ENCODE measurements at places on chromosomes 6 and 20.
A peak's percentile ranks its signal among the peaks of the same experiment; 100 is the strongest.

GRCh38 chr20:50449738-50450492 lies 60.3 kb upstream of the PTPN1 start:
- DNase-seq: no peak

GRCh38 chr6:161853657-161854056 lies 579.8 kb upstream of the AGPAT4 start:
- DNase-seq: no peak

GRCh38 chr6:127841811-127842210 lies 59.0 kb downstream of the THEMIS start:
- DNase-seq: no peak

DNA sequence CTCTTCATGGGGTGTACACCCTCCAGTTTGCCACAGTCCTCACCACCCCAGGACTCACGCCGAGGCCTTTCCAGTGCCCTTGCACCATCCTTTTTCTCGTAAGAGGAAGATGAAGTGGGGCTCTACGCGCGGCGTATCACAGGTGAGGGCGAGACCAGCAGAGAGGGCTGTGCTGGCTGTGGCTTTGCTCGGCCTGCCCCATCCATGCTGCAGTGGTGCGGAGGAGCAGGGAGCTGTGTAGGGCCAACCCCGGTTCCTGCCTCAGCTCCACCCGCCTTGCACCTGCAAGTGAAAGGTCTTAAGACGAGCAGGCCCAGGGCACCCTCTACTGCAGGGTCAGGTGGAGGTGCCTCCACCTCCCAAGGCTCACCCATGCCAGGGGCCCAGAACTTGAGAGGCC lies 24.1 kb downstream of the RBCK1 start:
- DNase-seq: no peak

DNA sequence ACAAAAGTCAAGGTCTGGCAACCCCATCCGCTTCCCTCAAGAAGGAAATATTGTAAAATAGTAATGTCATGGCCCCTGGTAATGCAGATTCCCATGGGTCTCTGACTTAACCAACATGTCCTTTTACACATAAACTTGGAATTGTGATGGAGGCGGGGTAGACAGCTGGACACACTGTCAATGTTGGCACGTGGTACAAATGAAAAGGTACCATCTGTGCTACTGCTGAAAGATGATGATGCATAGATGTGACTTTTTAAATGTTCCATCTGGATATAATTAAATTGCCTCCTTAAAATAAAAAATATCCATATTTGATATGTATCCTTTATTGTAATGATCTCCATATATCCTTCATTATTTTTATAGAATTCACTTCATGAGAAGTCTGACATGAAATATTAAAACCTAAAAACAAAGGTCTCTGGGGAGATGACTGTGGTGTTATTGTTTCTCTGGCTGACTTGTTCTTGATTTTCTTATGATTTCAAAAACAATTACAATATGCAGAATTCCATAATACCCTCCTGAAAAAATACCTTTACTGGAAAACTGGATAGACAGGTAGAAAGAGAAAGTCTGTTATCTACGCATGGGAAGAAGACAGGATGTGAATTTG lies 104.5 kb downstream of the MKKS start:
- DNase-seq: no peak

GRCh38 chr20:31939661-31940060 lies 12.2 kb downstream of the PDRG1 start:
- no peak for DNase-seq

DNA sequence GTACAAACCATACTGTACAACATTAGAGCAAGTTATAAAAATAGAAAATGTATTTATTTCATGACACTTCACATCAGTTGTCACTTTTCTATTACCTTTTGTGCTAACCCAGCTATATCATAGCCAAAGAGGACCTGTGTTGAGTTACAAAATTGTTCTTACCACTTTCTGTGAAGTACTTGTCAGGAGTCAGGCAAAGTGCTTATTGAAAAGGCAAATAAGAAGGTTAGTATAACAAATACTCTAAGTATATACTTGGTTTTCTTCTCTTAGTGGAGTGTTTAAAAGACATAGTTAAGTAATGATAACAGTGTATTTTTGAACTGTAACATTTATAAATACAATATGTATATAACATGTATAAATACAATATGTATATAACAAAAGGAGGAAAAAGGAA lies 88.9 kb downstream of the HIVEP1 start:
- no peak for DNase-seq

DNA sequence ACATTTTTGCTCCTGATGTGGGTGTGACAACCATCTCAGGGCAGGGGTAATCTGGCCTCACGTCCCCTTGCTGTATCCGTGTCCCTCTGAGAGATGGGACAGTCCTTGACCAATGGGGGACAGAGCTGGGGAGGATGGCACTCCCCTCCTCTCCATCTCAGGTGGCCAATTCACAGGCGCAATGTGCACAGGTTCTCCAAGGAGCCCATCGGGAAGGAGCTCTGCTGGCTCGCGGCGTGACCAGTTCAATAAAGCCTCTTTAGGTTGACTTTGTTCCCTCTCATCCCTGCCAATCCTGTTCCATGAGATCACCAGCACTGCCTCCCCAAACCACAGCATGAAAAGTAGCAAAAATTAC lies 196.3 kb upstream of the SLC24A3 start:
- DNase-seq: no peak

- no peak for DNase-seq
Observed at GRCh38 chr6:23534351-23534750, 591.7 kb upstream of the NRSN1 start.

GRCh38 chr6:118810420-118811027 lies 83.4 kb upstream of the ASF1A start:
- DNase-seq: peak; percentile 8

GRCh38 chr20:7723284-7723683 lies 217.0 kb downstream of the HAO1 start:
- DNase-seq: no peak

DNA sequence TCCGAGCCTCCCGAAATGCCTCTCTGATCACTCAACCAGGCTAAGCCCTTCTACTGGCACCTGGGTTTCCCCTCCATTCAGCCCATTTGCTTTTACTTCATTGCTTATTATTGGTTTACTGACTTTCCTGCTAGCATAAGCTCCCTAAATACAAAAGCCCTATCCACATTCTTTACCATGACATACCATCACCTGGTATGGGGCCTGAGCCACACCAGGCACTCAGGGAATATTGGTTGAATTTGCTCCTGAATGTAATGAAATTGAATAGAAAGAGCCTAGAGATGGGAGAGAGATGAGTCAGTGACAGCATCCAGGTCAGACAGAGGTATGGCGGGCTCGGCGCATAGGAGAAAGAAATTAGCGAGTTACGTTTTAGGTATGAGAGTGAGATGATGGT lies 120.0 kb downstream of the CD164 start:
- DNase-seq: no peak
